PC-9 (cell line): ENCODE measurements at places on chromosomes 6 and 20. TPM values are rescaled to one million over a fixed set of nuclear protein-coding genes. Genes with fewer than 3 reads are reported as not detected.

Gene HRH3
- not detected in 2 replicates for total RNA-seq

Gene COL12A1
- total RNA-seq: 12.5 and 18.7 TPM in 2 replicates

Gene PBX2
- total RNA-seq: 88.2 and 89.3 TPM in 2 replicates

Gene MTFR2
- total RNA-seq: 10.5 and 12.6 TPM in 2 replicates

Gene BCAS4
- total RNA-seq: 7.6 and 12.4 TPM in 2 replicates

Gene SLC24A3
- not detected in 2 replicates for total RNA-seq

Gene NKX2-4
- total RNA-seq: not detected in 2 replicates
